Urothelium cell line (cell line): ENCODE measurements at places on chromosomes 7 and 10.
A peak's percentile ranks its signal among the peaks of the same experiment; 100 is the strongest.

DNA sequence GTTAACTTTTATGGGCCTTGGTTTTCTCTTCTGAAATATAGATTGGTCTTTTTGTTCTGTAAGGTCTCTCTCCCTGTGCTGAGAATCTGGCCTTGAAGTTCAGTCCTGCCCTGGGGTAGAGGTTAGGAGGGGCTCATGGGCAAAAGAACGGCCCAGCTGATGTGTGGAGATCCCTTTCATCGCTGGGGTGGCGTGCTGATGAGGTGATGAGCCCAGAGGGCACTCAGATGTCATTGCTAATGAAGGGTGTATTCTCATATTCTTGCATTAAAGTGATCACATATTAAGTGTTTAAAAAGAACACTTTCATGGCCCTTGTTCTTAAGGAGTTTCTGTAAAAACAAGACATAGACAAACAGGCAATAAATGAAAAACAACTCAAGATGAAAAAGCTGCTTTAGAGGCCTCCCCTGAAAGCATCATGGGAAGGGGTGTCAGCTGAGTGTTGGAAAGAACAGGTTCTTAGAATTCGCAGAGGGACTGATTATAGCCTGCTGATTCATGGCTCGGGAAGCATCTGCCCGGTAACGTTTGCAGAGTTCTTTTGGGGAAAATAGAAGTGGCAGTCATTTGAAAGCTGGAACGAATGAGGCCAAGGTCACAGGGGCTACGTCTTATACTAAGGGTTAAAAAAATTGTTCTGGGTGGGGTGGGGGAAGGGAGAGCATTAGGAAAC is 72.5 kb upstream of the GPR158 start:
- no peak for DNase-seq

GRCh38 chr7:44497155-44498027 is 6.9 kb upstream of the NUDCD3 start:
- no peak for DNase-seq

DNA sequence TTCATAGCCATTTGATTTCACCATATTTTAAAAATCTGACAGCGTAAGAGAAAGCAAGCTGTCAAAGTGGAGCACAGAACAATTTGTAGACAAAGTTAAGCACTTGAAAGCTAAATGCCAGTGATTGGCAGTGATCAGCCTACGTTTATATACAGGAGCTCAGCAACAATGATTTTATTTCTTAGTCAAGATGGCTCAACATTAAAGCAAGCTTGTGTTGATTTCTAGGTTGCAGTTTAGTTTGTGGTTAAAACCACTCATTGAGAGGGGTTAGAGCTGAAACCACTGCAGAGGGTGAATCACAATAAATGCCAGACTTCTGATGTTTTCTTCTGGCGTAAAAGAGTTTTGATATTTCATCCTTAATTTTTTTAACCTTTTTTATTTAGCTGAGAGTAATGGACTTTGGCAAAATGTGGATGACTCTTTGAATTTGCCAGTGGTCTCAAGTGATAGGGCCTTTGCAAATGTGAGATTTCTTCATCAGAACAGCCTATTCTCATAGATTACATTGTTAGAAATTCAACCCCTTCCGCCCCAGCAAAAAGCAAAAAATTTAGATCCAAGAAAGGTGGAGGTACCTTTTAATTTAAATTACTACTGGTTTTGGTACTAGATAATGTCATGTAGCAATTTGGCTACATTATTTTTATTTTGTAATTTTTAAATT is 73.8 kb downstream of the SHOC2 start:
- DNase-seq, result peak; percentile 24

- no peak for DNase-seq
Observed at GRCh38 chr7:84181628-84182027, 13.0 kb downstream of the SEMA3A start.

- DNase-seq, result no peak
Observed at GRCh38 chr7:143242306-143242705, 20.5 kb downstream of the TAS2R40 start.
